ENCODE measurements at places on chromosomes 3 and 15. TPM values are rescaled to one million over a fixed set of nuclear protein-coding genes. Genes with fewer than 3 reads are reported as not detected.

- no peaks in the 10 kb centered on the region for H3K27me3 ChIP-seq
- H3K36me3 ChIP-seq: no peaks in the 10 kb centered on the region
- no peak for DNase-seq
- no peak overlapping the region for H3K4me3 ChIP-seq
- H3K27ac ChIP-seq: no peak overlapping the region
Measured at GRCh38 chr3:131535131-131535530, 32.4 kb upstream of the MRPL3 start.

DNA sequence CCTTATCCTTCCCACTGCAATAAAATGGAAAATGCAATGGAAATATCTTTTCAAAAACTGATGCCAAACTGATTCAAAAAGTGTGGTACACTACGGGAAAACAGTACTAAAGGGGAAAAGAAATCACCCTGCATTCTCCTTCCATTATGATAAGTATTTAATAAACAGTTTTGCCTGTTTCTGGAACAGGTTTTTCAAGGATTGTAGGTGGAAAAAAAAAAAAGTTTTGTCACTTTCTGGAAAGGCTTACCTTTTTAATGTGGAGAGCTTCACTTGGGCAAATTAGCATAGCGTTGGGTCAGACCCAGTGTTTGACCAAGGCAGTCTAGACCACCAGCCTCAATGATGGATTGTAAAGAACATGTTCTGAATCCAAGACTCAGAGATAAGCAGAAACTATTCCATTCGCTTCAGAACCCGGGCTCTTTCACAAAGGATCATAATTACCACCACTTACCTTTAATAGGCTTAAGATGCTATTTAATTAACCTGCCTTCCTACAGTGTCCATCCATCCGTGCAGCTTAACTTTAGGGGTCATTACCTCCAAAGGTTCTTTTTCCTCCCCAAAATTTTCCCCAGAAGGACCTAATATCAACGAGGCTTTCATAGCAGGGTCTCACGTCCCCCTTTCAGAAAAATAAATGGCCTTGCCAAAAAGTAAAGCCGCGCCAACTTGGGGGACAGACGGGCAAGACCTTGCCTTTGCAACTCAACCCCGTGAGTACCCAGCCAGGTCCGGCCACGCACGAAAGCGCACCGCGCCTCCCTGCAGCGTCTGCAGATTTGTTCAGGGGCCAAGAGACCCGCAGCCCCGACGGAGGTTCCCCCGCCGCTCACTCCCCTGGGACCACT lies 1.0 kb downstream of the DCBLD2 start:
- H3K27me3 ChIP-seq: peaks cover 5% of the 10 kb centered on the region
- peaks cover 18% of the 10 kb centered on the region for H3K4me1 ChIP-seq
- DNase-seq: no peak
- H3K4me3 ChIP-seq: peak overlapping the region; percentile 88
- H3K36me3 ChIP-seq: no peaks in the 10 kb centered on the region

GRCh38 chr3:184659797-184660301 lies 52.0 kb downstream of the MAGEF1 start:
- H3K27ac ChIP-seq: no peak overlapping the region
- DNase-seq: no peak
- no peaks in the 10 kb centered on the region for H3K36me3 ChIP-seq
- H3K27me3 ChIP-seq: peaks cover 5% of the 10 kb centered on the region
- no peak overlapping the region for H3K4me3 ChIP-seq
- H3K4me1 ChIP-seq: no peaks in the 10 kb centered on the region

- peaks cover 4% of the 10 kb centered on the region for H3K27me3 ChIP-seq
- DNase-seq: no peak
- H3K36me3 ChIP-seq: no peaks in the 10 kb centered on the region
- H3K27ac ChIP-seq: no peak overlapping the region
- H3K4me3 ChIP-seq: no peak overlapping the region
Measured at GRCh38 chr3:127196466-127197299, 3.8 kb downstream of the PRR23E start.

DNA sequence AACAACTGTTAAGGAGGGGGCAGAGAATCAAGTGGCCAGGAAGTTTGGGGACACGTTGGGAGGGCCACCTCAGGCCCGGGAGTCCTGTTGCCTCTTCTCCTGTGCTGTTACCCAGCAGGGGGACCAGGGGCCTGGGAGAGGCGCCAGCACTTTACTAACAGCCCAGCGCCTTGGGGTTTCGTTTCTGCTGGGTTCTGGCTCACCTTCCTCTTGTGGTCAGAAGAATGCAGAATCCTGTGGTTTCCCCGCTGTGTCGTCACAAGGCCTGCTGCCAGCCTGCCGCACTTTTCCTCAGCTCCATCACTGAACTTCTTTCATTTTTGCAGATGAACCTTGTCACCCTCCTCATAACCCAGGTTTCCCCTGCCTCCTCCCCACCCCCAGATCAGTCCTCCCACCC lies 67.7 kb downstream of the SLC30A4 start:
- peak overlapping the region; percentile 37 for H3K27ac ChIP-seq
- peaks cover 7% of the 10 kb centered on the region for H3K27me3 ChIP-seq
- peak; percentile 68 for DNase-seq
- H3K36me3 ChIP-seq: no peaks in the 10 kb centered on the region
- H3K4me3 ChIP-seq: peak overlapping the region; percentile 48
- peaks cover 57% of the 10 kb centered on the region for H3K4me1 ChIP-seq

GRCh38 chr3:71010726-71011455 lies 572.6 kb downstream of the FOXP1 start:
- H3K27ac ChIP-seq: peak overlapping the region; percentile 49
- DNase-seq: no peak
- peaks cover 49% of the 10 kb centered on the region for H3K4me1 ChIP-seq
- H3K36me3 ChIP-seq: peaks cover 19% of the 10 kb centered on the region
- H3K4me3 ChIP-seq: no peak overlapping the region

GRCh38 chr15:40477642-40478327 lies 7.0 kb downstream of the CHST14 start:
- no peak for DNase-seq
- H3K4me3 ChIP-seq: no peak overlapping the region
- no peaks in the 10 kb centered on the region for H3K36me3 ChIP-seq

DNA sequence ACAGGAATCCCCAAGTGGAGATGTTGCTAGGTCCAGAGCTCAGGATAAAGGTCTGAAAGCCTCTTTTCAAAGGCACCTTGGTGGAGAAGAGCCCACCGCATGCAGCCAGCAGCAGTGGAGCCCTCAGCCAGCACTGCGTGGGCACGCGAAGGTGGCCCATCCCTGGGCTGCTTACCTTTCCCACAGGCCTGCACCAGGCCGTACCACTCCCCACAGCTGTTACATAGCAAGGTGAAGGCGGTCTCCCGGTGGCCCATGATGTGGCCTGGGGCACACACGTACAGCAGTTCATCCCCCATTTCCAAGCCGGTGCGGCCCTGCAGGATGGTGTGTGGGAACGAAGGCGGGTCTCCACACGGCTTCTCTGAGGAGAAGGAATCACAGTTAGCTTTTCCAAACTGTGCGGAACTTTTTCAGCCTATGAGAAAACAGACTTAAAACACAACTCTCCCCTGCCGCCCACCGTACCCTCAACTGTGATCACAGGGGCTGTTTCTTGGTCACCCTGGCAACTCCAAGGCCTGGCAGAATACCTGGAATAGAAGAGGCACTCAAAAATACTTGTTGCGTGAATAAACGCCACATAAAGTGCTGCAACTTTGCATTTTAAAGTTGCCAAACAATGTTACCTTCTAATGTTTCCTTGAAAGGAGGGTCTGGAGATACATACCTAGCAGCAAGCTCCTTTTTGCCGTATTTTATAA lies 43.7 kb downstream of the SUSD5 start:
- H3K4me3 ChIP-seq: no peak overlapping the region
- no peak for DNase-seq
- no peak overlapping the region for H3K27ac ChIP-seq
- no peaks in the 10 kb centered on the region for H3K36me3 ChIP-seq
- peaks cover 8% of the 10 kb centered on the region for H3K4me1 ChIP-seq

GRCh38 chr3:114880078-114880477 lies 267.0 kb downstream of the ZBTB20 start:
- DNase-seq: no peak
- H3K36me3 ChIP-seq: peaks cover 3% of the 10 kb centered on the region
- H3K27me3 ChIP-seq: no peaks in the 10 kb centered on the region
- H3K27ac ChIP-seq: no peak overlapping the region

GRCh38 chr15:69704229-69704628 lies 251.6 kb downstream of the RPLP1 start:
- no peak overlapping the region for H3K27ac ChIP-seq
- no peak for DNase-seq
- no peak overlapping the region for H3K4me3 ChIP-seq
- H3K27me3 ChIP-seq: peaks cover 2% of the 10 kb centered on the region

- no peak for DNase-seq
- H3K4me1 ChIP-seq: peaks cover 3% of the 10 kb centered on the region
- no peak overlapping the region for H3K4me3 ChIP-seq
- no peaks in the 10 kb centered on the region for H3K36me3 ChIP-seq
Measured at GRCh38 chr3:149282836-149283235, 50.6 kb downstream of the TM4SF18 start.

DNA sequence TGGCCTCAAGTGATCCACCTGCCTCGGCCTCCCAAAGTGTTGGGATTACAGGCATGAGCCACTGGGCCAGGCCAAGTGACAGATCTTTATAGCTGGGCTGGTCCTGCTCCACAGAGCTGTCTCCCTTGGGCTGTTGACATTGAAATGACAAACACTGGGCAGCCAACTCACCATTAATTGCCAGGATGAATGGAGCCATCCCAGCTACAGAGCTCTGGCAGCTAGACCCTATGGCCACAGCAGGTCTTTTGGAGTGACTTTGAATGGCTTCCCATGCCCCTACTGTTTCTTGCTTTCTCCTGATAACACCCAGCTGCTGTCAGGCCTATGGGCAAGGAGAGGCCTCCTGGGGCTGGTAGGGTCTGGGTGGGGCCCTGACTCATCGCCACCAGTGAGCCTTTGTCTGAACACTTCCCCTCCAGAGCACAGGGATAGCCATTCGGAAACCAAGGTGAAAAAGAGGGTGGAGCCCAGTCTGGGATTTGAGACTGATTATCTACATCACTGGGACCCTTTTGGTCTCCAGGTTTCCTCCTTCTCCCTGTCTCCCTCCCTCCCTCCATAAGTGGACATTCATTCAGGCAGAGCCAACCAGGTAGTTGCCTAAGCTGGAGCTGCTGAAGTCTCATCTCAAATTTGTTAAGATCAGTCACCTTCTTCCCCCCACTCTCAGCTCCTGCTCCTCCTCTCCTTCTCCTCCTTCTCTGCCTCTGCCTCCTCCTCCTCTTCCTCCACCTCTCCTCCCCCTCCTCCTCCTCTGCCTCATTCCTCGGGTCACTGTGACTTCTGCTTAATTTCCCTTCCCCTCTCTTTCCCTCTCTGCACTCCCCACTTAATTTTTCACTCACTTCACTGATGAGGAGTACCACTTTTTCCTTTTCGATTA lies 34.0 kb downstream of the BHLHE40 start:
- H3K4me1 ChIP-seq: peaks cover 80% of the 10 kb centered on the region
- H3K36me3 ChIP-seq: no peaks in the 10 kb centered on the region
- H3K27ac ChIP-seq: peak overlapping the region; percentile 91
- peak overlapping the region; percentile 80 for H3K4me3 ChIP-seq
- peaks cover 8% of the 10 kb centered on the region for H3K27me3 ChIP-seq

DNA sequence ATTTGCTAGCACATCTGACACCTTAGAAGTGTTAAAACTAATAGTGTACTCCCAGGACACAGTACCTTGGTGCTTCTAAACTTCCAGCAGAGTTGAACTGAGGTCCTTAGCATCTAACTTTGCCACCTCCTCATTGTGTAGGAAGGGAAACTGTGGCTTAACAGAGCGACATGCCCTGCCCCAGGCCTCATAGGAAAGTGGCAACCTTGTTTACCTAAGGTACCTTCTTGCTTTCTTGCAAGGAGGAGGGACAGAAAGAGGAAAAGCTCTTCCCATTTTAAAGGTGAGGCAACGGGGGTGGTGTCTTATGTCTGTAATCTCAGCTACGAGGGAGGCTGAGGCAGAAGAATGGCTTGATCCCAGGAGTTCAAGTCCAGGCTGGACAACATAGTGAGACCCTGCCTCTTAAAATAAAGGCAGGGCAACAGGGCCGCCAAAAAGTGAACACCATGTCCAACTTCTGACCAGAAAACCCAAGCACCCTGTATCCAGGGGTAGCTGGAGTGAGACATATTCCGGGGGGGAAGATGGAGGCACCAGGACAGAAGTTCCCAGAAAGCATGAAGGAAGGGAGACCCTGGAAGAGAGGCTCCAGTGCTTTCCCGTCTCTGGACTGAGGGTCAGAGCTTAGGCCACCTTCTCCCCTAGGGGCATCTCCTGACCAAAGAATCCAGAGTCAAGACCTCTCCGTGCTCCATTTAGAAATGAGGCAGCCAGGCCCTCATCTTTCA lies 540 bp upstream of the KLHL40 start:
- no peaks in the 10 kb centered on the region for H3K36me3 ChIP-seq
- no peak for DNase-seq
- peaks cover 7% of the 10 kb centered on the region for H3K27me3 ChIP-seq
- no peak overlapping the region for H3K4me3 ChIP-seq
- H3K4me1 ChIP-seq: no peaks in the 10 kb centered on the region
- no peak overlapping the region for H3K27ac ChIP-seq

GRCh38 chr3:143536817-143537535 lies 311.3 kb downstream of the SLC9A9 start:
- no peak overlapping the region for H3K27ac ChIP-seq
- peaks cover 5% of the 10 kb centered on the region for H3K36me3 ChIP-seq
- no peaks in the 10 kb centered on the region for H3K27me3 ChIP-seq
- H3K4me1 ChIP-seq: peaks cover 9% of the 10 kb centered on the region
- DNase-seq: no peak

GRCh38 chr15:44536302-44536961 lies 515 bp upstream of the EIF3J start:
- H3K36me3 ChIP-seq: no peaks in the 10 kb centered on the region
- H3K4me1 ChIP-seq: peaks cover 41% of the 10 kb centered on the region
- no peak for DNase-seq
- peak overlapping the region; percentile 86 for H3K4me3 ChIP-seq

GRCh38 chr3:186176373-186176990 lies 67.6 kb upstream of the ETV5 start:
- H3K36me3 ChIP-seq: no peaks in the 10 kb centered on the region
- peaks cover 21% of the 10 kb centered on the region for H3K4me1 ChIP-seq
- H3K27ac ChIP-seq: no peak overlapping the region
- no peaks in the 10 kb centered on the region for H3K27me3 ChIP-seq
- no peak for DNase-seq

- H3K4me1 ChIP-seq: no peaks in the 10 kb centered on the region
- H3K27me3 ChIP-seq: no peaks in the 10 kb centered on the region
- H3K4me3 ChIP-seq: no peak overlapping the region
- no peaks in the 10 kb centered on the region for H3K36me3 ChIP-seq
Measured at GRCh38 chr3:60497902-60498301, 753.4 kb downstream of the FHIT start.

GRCh38 chr15:69531665-69532027 lies 79.0 kb downstream of the RPLP1 start:
- no peak for DNase-seq
- H3K27me3 ChIP-seq: peaks cover 21% of the 10 kb centered on the region
- H3K27ac ChIP-seq: no peak overlapping the region
- no peaks in the 10 kb centered on the region for H3K36me3 ChIP-seq

GRCh38 chr3:1092771-1093170 lies at the start of gene CNTN6:
CNTN6 (plus strand) TSS chr3:1093024; CDS start chr3:1148009, 54,985 bp downstream.
- H3K4me3 ChIP-seq: no peak within 1 kb of the TSS
- no peak within 1 kb of the TSS for H3K27ac ChIP-seq
- no peaks in the 10 kb centered on the region for H3K36me3 ChIP-seq
- peaks cover 5% of the 10 kb centered on the region for H3K27me3 ChIP-seq

FSTL1 gene
- polyA plus RNA-seq: not detected

TMC3 gene
- not detected for polyA plus RNA-seq

GABRB3 gene
- not detected for polyA plus RNA-seq

CATSPER2 gene
- polyA plus RNA-seq: 0.34 TPM

DNAH12 gene
- not detected for polyA plus RNA-seq

GOLGA8H gene
- polyA plus RNA-seq: not detected

CMTM8 gene
- polyA plus RNA-seq: 2.0 TPM

RPP25 gene
- polyA plus RNA-seq: 1.4 TPM

TEX9 gene
- not detected for polyA plus RNA-seq

CPA3 gene
- not detected for polyA plus RNA-seq

NEK11 gene
- polyA plus RNA-seq: 0.41 TPM

SNX33 gene
- 1.3 TPM for polyA plus RNA-seq

ITIH4 gene
- polyA plus RNA-seq: not detected

CLCN2 gene
- polyA plus RNA-seq: 0.76 TPM

All from immature natural killer cell (primary cell).